Activated CD4-positive, alpha-beta T cell treated with anti-CD3 and anti-CD28 coated beads, Interleukin-2, amount 50 U/mL, for 4 hours (primary cell): ENCODE measurements at places on chromosomes 3 and 15.

- no peak for DNase-seq
Observed at GRCh38 chr3:121913305-121913990, 19.2 kb downstream of the SLC15A2 start.

GRCh38 chr15:62612771-62613170 is 429.8 kb upstream of the TPM1 start:
- no peak for DNase-seq

- DNase-seq: no peak
Observed at GRCh38 chr15:30065025-30065801, 17.5 kb upstream of the GOLGA8J start.

DNA sequence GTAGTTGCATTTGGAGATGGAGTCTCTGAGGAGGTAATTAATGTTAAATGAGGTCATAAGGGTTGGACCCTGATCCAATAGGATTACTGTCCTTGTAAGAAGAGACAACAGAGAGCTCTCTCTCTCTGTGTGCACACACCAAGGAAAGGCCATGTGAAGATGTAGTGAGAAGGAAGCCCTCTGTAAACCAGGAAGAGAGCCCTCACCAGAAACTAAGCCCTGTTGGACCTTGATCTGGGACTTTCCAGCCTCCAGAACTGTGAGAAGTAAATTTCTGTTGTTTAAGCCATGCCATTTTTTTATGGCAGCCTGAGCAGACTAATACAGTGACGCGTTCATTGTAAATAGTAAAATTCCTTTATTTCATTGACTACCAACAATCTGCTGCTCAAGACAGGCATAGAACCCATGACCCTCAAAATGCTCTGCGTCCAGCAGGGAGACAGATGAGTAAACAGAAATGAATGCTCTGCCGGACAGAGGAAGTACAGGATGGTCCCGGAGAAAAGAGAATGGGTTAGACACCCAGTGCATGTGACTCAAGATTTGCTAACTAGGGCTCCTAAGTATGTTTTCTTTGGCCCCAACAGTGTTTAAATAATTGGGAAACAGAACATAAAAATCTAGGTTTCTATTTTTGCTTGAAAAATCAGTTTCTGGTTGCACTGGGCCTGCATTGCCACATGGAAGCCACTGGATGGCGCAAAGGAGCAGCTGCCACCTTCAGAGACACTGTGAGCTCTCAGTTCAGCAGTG is 37.9 kb upstream of the TNFAIP8L3 start:
- no peak for DNase-seq

GRCh38 chr15:70023769-70024491 is 73.8 kb downstream of the TLE3 start:
- no peak for DNase-seq

DNA sequence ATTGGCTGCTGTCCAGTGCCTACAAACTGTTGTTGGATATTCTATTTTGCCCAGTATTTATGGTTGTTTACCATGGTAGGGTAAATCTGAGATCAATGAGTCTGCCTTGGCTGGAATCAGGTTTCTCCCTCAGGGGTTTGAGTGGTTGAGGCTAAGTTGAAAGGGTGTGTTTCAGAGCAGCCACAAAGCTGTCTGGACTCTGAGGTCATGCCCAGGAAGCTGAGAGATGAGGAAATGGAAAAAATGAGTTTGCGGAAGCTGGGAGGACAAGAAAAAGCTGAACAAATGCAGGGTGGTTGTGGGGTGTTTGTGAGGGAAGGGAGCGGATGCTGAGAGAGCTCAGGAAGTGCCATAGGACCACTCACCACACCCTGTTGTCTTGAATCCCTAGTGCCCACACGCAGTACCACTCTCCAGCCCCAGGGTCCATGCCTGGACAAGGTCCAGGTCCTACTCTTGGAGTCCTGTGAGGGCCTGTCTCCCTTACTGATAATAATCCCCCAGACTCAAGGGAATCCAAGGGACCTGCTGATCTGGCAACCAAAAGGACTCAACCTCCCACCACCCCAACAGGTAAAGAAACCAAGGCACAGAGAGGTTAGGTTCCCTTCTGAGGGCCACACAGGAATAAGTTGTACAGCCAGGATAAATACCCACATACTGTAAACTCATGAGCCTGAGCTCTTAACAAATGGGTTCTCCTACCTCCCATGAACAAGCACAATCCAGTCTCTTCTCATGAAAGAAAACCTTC is 81.6 kb downstream of the PPCDC start:
- DNase-seq: peak; percentile 6

DNA sequence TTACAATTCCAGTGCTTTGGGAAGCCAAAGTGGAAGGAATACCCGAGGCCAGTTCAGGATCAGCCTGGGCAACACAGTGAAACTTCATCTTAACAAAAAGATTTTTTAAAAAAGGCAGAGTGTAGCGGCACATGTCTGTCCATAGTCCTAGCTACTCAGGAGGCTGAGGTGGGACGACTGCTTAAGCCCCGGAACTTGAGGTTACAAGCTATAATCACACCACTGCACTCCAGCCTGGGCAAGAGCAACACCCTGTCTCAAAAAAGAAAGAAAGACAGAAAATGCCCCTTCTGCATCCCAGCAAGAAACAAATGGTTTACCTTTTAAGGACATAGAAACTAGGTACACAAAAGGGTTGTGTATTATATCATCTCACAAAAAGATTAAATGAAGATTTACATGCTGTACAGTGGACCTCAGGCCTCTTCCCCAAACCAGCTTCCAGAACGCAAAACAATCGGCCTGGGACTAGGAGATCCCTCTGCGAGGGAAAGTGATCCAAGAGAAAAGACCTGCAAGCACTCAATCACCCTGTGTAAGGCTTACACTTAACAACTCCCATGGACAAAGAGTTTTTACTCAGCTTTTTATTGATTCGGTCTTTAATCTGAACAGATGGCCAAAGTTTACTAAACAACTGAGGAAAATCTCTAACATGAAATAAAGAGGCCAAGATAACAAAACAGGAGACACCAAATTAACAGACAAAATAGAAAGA is 21.2 kb downstream of the TFDP2 start:
- DNase-seq: no peak

GRCh38 chr3:111937871-111938270 is 41.0 kb upstream of the ABHD10 start:
- no peak for DNase-seq
